MCF 10A (cell line): ENCODE measurements at places on chromosomes 4 and X. TPM values are rescaled to one million over a fixed set of nuclear protein-coding genes. Genes with fewer than 3 reads are reported as not detected.

NOX1 gene
- total RNA-seq, result not detected in 2 replicates

TMEM131L gene
- total RNA-seq, result 7.8 and 10.1 TPM in 2 replicates

TENM3 gene
- total RNA-seq, result 34.1 and 44.4 TPM in 2 replicates

RIPPLY1 gene
- total RNA-seq, result not detected in 2 replicates

ERAS gene
- total RNA-seq, result 0.25 TPM in 1 of 2 replicates, not detected in the other

NLRP2B gene
- total RNA-seq, result not detected in 2 replicates

CT55 gene
- not detected in 2 replicates for total RNA-seq

LNX1 gene
- total RNA-seq, result not detected in 2 replicates

ZCCHC18 gene
- total RNA-seq, result not detected in 2 replicates

GRCh38 chr4:2469192-2469984 is 482 bp downstream of the RNF4 start:
- H3K27ac ChIP-seq, result peak overlapping the region; percentile 94
- H3K36me3 ChIP-seq, result peaks cover 50% of the 10 kb centered on the region
- no peaks in the 10 kb centered on the region for H3K27me3 ChIP-seq
- H3K4me3 ChIP-seq, result peak overlapping the region; percentile 93
- peaks cover 14% of the 10 kb centered on the region for H3K4me1 ChIP-seq

- H3K27me3 ChIP-seq, result no peaks in the 10 kb centered on the region
- no peaks in the 10 kb centered on the region for H3K36me3 ChIP-seq
Measured at GRCh38 chrX:26783512-26784225, 567.7 kb downstream of the MAGEB5 start.

GRCh38 chr4:15413010-15413622 is 14.7 kb upstream of the C1QTNF7 start:
- DNase-seq, result peak; percentile 44
- H3K36me3 ChIP-seq, result no peaks in the 10 kb centered on the region
- no peak overlapping the region for H3K4me3 ChIP-seq
- peaks cover 5% of the 10 kb centered on the region for H3K4me1 ChIP-seq
- no peak overlapping the region for H3K27ac ChIP-seq

GRCh38 chr4:96260064-96260682 is 420.3 kb downstream of the PDHA2 start:
- no peak for DNase-seq
- H3K4me1 ChIP-seq, result no peaks in the 10 kb centered on the region
- peaks cover 6% of the 10 kb centered on the region for H3K36me3 ChIP-seq
- H3K27ac ChIP-seq, result no peak overlapping the region
- H3K27me3 ChIP-seq, result no peaks in the 10 kb centered on the region
- no peak overlapping the region for H3K4me3 ChIP-seq

- H3K36me3 ChIP-seq, result no peaks in the 10 kb centered on the region
- H3K27ac ChIP-seq, result no peak overlapping the region
- no peak for DNase-seq
- no peaks in the 10 kb centered on the region for H3K27me3 ChIP-seq
- H3K4me1 ChIP-seq, result peaks cover 12% of the 10 kb centered on the region
- H3K4me3 ChIP-seq, result no peak overlapping the region
Measured at GRCh38 chr4:152188801-152189200, 347.1 kb downstream of the FBXW7 start.

GRCh38 chrX:6472652-6473342 is 62.1 kb downstream of the VCX3A start:
- H3K4me1 ChIP-seq, result no peaks in the 10 kb centered on the region
- H3K36me3 ChIP-seq, result no peaks in the 10 kb centered on the region
- H3K27ac ChIP-seq, result no peak overlapping the region
- H3K4me3 ChIP-seq, result no peak overlapping the region
- H3K27me3 ChIP-seq, result no peaks in the 10 kb centered on the region

DNA sequence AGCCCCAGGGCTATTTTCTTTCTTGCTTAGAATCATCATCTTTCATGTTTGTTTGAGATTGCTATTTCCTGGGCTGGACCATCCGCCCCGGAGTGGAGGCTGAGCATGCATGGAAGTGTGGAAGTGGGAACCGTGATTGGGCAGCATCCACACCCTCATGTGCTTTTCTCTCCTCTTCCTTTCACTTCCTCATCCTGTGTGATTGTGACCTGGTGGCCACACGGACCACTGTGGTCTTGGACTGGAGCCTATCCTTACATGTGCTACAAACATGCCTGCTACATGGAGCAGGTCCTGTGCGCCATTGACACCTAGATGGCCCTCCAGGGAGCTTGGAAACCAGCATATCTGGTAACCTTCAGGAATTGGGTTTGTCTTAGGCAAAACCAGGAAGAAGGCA is 175.9 kb upstream of the LCORL start:
- no peak for DNase-seq
- H3K36me3 ChIP-seq, result no peaks in the 10 kb centered on the region
- no peak overlapping the region for H3K27ac ChIP-seq
- H3K4me1 ChIP-seq, result no peaks in the 10 kb centered on the region

- no peak overlapping the region for H3K4me3 ChIP-seq
- H3K36me3 ChIP-seq, result no peaks in the 10 kb centered on the region
- H3K27ac ChIP-seq, result no peak overlapping the region
- peaks cover 4% of the 10 kb centered on the region for H3K27me3 ChIP-seq
- H3K4me1 ChIP-seq, result no peaks in the 10 kb centered on the region
Measured at GRCh38 chr4:71487344-71487920, 148.6 kb downstream of the SLC4A4 start.

DNA sequence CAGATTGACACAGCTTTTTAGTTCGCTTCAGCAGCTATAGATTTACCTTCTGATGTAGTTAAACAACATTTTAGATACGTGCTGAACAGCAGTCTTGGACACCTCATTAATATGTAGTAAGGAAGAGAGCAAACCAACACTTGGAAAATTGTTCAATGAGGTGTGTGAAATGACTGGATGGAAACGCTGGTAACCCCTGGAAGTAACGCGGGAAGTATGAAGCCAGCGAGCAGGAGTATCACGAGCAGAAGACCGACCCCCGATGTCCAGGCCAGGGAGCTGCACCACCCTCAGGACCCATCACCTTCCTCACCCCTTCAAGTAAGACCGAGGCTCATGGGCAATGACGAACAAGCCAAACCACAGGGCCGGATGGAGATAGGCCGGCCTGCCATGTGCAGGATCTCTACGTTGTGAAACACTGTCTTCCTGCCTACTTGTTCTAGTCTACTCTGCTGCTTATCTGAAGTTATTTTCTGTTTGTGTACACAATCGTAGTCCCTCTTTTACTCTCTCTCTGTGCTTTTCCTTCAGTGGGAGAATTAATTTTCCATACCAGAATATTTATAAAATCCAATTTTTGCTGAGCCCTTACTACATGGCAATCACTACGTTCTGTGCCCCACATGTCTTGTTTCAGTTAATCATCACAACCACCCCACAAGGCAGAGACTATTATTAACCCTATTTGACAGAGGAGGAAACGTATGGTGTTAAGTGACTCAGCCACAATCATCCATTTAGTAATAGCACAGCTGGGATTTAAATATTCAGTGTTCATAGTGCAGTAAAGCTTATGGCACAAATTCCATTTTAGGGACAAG is 221.7 kb downstream of the APBB2 start:
- peaks cover 63% of the 10 kb centered on the region for H3K4me1 ChIP-seq
- DNase-seq, result peak; percentile 75
- H3K4me3 ChIP-seq, result peak overlapping the region; percentile 43
- H3K27me3 ChIP-seq, result no peaks in the 10 kb centered on the region
- peak overlapping the region; percentile 80 for H3K27ac ChIP-seq

- H3K27ac ChIP-seq, result peak overlapping the region; percentile 91
- no peaks in the 10 kb centered on the region for H3K27me3 ChIP-seq
- DNase-seq, result peak; percentile 47
- H3K4me3 ChIP-seq, result peak overlapping the region; percentile 70
- H3K36me3 ChIP-seq, result no peaks in the 10 kb centered on the region
Measured at GRCh38 chr4:59553063-59553720, 1646.9 kb upstream of the ADGRL3 start.

DNA sequence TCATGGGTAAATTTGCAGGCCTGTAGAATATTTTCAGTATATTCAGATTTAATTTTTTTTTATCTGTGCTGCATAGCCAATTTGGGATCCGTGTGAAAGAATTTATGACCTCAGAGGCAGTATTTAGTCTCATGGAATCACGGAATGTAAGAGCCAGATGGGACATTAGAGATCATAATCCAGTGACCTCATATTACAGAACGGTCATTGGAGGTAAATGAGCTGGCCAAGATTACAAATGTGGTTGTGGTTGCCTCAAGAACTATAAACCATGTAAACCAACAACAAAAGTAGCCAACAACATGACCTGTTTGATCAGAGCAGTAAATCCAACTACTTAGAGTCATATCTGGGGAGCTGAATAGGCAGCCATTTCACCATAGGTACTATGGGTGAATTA is 71.6 kb downstream of the AMOT start:
- no peak for DNase-seq
- no peaks in the 10 kb centered on the region for H3K36me3 ChIP-seq
- no peak overlapping the region for H3K4me3 ChIP-seq
- no peaks in the 10 kb centered on the region for H3K4me1 ChIP-seq
- peaks cover 73% of the 10 kb centered on the region for H3K27me3 ChIP-seq

GRCh38 chr4:36226430-36227227 is 17.7 kb downstream of the ARAP2 start:
- peaks cover 15% of the 10 kb centered on the region for H3K4me1 ChIP-seq
- no peak for DNase-seq
- peaks cover 7% of the 10 kb centered on the region for H3K36me3 ChIP-seq
- H3K27ac ChIP-seq, result no peak overlapping the region
- H3K4me3 ChIP-seq, result no peak overlapping the region

DNA sequence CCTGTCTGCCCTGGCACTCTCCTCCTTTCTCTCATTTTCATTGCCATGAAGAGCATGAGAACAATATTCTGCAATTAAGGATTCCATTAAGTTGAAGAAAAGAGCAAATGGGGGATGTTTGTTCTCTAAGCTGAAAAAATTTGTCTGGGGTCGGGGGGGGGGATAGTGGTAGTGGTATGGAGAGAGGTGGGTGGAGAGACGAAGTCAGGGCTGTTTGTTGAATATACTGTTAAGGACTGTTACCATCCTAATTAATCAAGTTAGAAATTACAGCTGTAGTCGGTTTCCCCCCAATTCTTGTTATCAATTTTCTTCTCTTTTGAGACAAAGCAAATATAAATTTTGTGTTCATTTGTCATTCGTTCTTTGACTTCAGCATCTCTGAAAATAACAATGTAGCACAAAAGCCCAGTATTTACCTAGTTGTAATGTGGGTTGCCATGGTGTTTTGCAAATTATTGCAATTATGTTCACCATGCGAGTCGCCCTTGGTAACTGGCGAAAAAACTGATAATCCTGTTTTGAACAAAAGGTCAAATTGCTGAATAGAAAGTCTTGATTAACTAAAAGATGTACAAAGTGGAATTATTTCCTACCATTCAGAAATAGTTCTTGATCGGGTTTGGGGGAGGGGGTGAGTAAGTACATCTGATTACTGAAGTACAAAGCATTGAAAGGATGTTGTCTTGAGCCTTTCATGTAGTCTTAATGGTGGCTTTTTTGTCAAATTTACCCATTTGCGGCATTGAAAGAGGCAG is 139.1 kb downstream of the ARX start:
- H3K4me3 ChIP-seq, result no peak overlapping the region
- H3K36me3 ChIP-seq, result peaks cover 7% of the 10 kb centered on the region
- H3K4me1 ChIP-seq, result no peaks in the 10 kb centered on the region
- no peak for DNase-seq
- peaks cover 48% of the 10 kb centered on the region for H3K27me3 ChIP-seq
- no peak overlapping the region for H3K27ac ChIP-seq

GRCh38 chrX:56762220-56762619 is 33.2 kb downstream of the NBDY start:
- peaks cover 20% of the 10 kb centered on the region for H3K36me3 ChIP-seq
- no peak for DNase-seq
- H3K27ac ChIP-seq, result peak overlapping the region; percentile 92
- H3K4me1 ChIP-seq, result peaks cover 34% of the 10 kb centered on the region

DNA sequence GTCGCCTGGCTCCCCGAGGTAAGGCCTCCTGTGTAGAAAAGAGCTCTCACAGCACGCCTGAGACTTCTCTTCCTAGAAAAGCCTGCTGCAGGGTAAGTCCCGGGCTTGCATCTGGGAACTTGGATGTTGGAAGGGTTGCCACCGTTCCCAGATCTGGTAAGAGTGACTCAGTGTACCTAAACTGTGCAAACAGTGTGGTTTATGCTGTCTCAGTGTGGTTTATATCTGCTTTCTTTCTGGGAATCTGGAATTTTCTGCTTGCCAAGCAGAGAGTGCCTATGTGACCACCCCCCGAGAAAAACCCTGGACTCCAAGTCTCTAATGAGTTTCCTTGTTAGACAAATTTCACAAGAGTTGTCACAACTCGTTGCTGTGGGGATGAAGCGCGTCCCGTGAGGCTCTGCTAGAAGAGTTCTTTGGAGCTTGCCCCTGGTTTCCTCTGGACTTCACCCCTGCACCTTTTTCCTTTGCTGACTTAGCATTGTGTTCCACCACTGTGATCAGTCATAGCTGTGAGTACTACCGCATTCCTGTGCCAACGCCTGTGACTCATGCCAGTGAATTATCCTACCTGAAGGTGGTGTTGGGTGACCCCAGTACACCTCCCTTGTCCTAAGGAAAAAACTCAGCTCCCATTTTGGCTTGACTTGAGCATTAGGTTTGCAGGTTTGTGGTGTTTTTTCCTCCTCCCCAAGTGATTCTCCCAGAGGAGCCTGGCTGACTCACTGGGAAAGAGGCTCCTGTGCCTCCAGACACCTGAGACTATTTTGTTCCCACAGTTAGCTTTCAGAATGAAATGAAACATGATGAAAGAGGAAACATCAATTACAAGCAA is 14.5 kb downstream of the SLC2A9 start:
- peak; percentile 97 for DNase-seq
- H3K4me1 ChIP-seq, result peaks cover 49% of the 10 kb centered on the region
- peak overlapping the region; percentile 55 for H3K4me3 ChIP-seq
- peak overlapping the region; percentile 82 for H3K27ac ChIP-seq
- no peaks in the 10 kb centered on the region for H3K27me3 ChIP-seq
- peaks cover 5% of the 10 kb centered on the region for H3K36me3 ChIP-seq

DNA sequence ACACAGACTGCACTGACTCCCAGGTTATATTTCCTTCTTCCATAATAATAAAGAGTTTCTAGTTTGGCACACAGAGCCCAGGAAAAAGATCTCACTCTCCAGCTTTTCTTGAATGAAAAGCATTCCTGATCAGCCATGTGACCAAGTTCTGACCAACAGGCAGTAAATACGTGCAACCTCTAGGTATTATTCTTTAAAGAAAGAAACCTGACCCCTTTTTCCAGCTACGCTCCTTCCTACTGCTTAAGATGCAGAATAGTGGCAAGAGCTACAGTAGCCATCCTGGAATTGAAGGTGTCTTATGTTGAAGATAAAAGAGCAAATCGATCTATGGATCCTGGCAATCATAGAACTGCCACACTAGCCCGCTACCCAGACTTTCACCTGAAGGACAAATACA is 76.7 kb downstream of the LRBA start:
- no peaks in the 10 kb centered on the region for H3K36me3 ChIP-seq
- no peaks in the 10 kb centered on the region for H3K27me3 ChIP-seq
- H3K27ac ChIP-seq, result no peak overlapping the region
- peaks cover 19% of the 10 kb centered on the region for H3K4me1 ChIP-seq
- no peak for DNase-seq
- H3K4me3 ChIP-seq, result no peak overlapping the region
